ENCODE measurements at places on chromosomes 16 and 17.

DNA sequence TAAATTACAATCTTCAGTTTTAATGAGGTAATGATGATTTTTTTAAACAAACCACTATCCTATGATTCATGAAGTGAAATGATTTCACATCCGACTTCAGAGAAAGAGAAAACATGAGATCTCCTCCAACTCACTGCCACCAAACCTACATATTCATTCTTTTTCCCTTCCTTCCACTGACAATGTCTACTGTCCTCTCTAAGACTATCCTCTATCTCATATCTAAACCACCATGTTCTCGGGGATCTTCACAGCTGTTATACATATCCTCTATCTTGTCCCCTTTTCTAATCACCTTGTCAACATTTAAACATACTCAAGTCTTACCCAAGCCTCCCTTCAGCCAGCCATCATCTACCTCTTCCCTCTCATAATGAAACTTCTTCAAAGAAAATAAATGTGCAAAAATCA, 53.5 kb downstream of the SMURF2 start:
- DNase-seq: no peak

- no peak for DNase-seq
These were observed 156.4 kb downstream of the C16orf95 start for GRCh38 chr16:87160701-87161337.

- DNase-seq: no peak
These were observed 71.6 kb downstream of the CDK5R1 start for GRCh38 chr17:32558326-32558955.

DNA sequence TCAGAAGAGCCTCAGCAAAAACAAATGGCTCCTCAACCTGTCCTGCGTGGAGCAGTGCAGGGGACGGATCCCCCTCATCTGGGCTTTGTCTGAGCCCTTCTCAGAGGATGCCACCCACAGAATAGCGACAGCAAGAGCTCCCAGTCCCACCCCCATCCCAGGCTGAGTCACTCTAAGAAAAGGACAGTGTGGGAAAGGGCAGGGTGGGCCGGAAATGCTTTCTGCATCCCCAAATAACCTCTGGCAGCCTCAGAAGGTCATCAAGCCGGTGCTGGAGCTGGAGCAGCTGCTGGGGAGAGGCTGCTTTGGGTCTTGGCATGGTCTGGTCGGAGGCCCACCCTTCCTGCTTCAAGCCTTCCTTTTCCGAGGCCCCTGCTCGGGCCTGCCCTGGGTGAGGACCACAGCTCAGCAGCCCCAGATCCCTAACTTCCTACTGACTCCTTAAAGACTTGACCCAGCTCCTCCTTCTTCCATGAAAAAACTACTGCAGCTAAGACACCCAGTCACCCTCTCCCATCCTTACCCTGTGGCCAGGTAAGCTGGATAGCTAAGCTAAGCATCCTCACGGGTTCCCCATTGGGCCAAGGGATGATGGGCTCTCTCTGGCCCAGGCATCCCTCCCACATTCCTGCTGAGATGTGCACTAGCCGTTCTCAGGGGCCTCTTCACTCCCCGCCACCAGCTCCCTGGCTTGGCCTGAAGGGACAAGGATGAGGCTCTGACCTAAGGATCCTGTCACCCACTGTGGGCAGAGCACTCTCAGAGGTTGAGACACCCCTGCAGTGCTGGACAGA, 8.7 kb downstream of the SLC12A4 start:
- DNase-seq: no peak

DNA sequence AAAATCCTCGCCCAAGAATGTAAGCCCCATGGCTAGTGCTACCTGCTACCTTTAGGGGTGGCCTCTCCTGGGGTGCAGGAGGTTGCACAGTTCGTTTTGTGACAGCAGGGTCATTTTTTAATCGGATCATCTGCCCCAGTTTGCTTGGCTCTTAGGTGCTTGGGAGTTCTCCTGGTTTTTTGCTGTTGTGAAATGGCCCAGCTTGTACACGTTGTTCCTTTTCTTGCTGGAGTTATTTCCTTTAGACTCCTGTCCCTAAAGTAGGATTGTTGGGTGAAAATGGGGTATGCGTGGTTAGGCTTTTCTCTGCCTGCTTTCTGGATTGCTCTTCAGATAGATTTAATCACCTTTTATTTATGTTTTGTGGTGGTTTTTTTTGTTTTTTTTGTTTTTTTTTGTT, 25.8 kb downstream of the ABCC1 start:
- no peak for DNase-seq

DNA sequence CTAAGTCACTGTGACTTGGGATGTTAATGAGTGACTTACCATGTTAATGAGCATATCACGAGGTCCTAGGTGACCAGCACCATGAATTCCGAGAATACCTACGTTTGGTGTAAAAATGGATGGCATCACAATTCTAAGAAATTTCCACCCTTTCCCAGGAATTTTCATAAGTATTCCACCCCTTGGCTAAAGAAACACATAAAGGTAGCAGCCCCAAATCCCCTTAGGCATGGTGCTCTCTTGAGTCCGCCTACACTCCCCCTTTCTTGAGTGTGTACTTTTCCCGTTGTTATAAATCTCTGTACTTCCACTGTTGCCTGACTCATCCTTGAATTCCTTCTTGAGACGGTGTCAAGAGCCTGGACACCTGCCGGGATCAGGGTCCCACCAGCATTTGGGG, 504.0 kb upstream of the RBFOX1 start:
- DNase-seq: no peak

GRCh38 chr16:70758786-70759185, 42.2 kb downstream of the VAC14 start:
- DNase-seq: no peak

DNA sequence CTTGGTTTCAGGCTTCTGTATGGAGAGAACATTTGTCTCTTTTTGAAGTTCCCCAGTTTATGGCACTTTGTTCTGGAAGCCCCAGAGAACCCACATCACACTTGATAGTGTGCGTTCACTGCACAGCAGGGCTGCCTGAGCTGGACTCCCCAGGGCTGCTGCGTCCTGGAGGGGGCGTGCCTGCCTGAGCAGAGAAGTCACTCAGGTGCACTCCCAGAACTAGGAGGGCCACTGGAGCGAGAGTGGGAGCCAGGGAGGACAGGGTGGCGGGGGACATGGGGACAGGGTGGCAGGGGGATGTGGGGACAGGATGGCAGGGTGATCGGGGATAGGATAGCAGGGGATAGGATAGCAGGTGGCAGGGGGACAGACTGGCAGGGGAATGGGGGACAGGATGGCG, 43.9 kb upstream of the ZNF469 start:
- DNase-seq: no peak

DNA sequence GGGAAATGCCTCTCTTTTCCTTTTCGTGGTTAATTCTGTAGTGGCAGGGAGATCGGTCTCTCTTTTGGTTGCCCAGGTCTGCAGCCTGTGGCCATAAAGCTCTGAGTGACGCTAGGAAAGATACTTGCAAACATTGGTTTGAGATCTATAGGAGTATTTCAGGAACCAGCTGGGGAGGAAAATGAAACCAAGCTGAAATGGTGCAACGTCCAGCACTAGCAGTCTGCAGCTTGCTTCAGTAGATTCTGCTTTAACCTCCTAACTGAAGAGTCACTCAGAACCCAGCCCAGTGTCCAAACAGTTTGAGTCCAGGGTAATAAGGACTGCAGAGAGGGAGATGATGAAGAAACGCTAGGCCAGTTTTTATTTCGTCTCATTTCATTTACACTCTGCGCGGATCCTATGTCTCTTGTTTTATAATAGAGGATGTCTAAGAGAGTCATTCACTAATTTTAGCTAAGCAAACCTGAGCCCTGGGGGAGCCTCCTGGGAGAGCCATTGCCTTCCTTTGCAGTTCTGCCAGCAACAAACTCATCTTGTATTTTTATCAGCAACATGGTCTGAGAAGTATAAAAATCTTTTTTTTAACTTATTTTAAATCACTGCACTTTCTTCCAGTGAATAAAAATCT, 12.0 kb downstream of the SP2 start:
- DNase-seq: no peak

DNA sequence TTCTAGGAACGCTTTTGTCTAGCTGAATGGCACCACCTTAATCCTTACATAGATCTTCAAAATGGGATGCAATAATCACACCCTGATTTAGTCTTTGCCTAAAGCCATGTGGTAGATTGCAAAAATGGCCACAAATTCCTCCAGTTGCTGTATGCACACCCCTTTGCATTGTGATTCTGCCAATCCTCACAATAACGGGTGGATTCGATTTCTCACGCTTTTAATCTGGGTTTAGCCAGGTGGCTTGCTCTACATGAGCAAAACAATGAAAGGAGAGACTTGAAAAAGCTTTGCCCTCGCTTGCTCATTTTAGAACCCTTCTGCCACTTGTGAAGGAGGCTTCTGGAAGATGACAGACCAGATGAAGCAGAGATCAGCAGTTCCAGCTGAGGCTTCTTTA, 50.3 kb upstream of the B4GALNT2 start:
- no peak for DNase-seq

- DNase-seq: peak; percentile 46
These were observed 38.4 kb upstream of the CSNK2A2 start for GRCh38 chr16:58236231-58236690.

GRCh38 chr17:69704935-69705334, 290.4 kb downstream of the MAP2K6 start:
- DNase-seq: no peak

- DNase-seq: peak; percentile 27
These were observed at the start of gene CAMTA2 for GRCh38 chr17:4986951-4987766. CAMTA2 (minus strand) TSS chr17:4987675; CDS start chr17:4986222, 1,453 bp downstream.

- DNase-seq: no peak
These were observed 59.5 kb downstream of the MAF start for GRCh38 chr16:79540825-79541595.
